ENCODE measurements at places on chromosomes 1 and 21.

GRCh38 chr21:28632755-28633408 lies 359.8 kb downstream of the LTN1 start:
- DNase-seq, result peak; percentile 34

DNA sequence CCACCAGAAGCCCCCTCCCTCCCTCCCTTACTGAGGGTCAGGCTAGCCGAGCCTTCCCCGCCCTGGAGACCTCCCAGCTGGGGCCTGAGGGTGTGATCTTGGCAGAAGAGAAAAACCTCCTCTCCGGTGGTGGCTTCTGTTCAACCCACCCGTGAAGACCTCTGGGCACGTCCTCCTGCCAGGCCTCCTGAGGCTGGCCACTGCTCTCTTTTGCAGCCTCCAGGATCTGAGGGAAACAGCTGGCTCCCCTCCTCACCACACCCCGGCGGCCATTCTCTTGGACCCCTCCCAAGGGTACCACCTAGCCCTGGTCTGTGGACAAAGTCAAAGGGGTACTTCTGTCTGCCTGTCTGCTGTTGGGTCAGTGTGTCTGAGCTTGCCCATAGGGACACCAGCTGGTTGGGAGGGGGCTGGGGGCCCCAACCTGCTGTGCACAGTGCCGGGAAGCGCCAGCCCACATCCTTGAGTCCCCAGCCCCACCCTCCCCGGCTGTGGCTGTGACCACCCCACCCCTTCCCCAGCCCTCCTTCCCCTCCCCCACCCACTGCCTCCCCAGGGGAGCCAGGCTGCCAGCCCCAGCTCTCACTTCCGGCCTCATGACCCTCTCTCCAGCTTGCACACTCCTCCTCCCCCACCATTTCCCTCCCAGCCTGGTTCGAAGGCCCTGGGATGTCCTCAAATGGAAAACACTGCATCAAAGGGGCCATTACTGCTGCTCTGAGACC lies 48.1 kb downstream of the AHDC1 start:
- no peak for DNase-seq

GRCh38 chr1:1917995-1918900 lies 831 bp downstream of the TMEM52 start:
- DNase-seq, result no peak

DNA sequence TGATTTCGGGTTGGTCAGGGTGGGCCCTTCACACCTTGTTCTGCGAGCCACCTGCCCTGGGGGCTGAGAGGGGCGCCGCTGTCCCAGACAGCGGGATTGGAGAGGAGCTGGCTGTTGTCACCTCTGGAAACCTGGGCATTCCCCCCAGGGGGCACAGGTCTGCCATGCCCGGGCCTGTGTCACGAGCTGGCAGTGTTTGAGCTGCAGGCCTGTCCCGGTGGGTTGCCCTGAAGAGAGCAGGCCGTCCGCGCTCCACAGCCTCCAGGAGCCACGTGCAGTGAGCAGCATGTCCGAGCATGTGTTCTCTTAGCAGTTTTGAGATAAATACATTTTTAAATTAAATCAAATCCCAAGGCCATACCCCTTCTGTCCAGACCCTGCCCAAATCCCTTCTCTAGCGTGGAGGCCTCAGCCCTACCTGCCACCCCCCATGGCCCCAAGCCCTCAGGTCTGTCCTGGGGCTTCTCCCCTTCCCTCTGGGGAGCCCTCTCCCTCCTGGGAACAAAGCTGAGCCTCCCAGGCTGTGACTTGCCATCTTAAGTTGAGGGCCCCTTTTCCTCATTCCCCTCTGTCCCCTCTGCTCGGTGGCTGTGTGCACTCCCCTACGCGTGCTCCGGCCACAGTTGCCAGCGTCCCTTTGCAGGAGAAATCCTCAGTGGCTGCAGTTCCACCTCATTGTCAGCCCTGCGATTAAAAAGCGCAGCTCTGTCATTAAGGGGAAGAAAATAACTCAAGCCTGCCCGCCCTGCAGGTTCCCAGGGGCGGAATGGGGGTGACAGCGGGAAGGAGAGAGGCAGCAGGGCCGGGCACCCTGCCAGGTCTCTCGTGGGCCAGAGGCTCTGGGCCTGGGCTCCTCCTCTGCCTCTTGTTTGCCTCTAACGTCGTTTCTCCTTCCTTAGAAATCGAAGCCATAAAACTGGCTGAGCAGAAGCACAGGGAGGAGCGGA lies 26.6 kb downstream of the SLX9 start:
- DNase-seq, result no peak

DNA sequence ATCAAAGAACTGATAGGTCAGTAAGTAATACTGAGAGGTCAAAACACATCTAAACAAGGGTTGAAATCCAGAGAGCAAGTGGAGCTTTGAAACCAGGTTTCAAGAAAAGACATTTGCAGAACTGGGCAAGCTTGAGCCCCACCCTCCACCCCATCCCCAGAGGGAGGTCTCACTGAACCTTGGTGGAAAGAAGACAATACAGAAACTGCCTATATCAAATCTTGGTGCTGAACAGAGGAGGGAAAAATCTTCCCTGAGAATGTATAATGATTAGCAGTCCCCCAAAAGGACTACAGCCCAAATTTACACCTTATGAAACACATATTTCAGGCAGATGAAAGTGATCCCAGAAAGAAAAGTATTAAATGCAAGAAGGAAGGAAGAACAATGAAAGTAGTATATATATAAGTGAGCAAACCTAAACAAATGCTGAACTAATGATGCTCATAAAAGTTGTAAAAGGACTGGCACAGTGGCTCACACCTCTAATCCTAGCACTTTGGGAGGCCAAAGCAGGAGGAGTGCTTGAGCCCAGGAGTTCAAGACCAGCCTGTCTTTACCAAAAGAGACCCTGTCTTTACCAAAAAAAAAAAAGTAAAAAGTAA lies 12.4 kb downstream of the ZBTB17 start:
- no peak for DNase-seq

- DNase-seq, result no peak
These were observed 234.0 kb downstream of the NPHP4 start for GRCh38 chr1:5758000-5758858.

DNA sequence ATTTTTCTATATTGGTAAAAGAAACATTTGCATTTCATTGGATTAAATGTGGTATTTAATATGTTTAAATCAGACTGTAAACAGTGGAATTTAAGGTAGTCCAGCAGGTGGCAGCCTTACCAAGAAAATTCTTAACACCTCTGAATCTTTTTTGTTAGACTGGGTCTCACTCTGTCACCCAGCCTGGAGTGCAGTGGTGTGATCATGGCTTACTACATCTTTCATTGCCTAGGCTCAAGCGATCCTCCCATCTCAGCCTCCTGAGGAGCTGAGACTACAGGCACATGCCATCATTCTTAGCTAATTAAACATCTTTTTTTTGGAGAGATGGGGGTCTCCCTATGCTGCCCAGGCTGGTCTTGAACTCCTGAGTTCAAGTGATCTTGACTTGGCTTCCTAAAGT lies 98.8 kb downstream of the RABGAP1L start:
- DNase-seq, result no peak

DNA sequence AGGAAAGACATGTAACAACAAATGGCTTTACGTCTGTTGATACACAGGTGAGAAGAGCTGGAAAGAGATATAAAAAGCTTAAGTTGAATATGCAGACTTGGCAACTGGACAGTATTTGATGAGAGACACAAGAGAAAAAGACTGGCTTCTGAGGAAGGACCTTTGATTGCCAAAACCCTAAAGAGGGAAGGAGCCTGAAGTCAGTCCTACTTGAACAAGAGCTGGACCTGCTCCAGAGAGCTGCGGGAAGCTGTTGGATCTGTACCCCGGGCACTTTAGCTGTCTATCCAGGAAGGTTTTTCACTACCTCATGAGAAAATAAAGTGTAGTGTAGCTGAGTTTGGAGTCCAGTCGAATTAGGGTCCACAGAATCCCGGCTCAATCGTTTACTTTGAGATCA lies 25.3 kb upstream of the LRRC8B start:
- no peak for DNase-seq

- no peak for DNase-seq
These were observed 143.7 kb downstream of the DNM3 start for GRCh38 chr1:171984850-171985485.

GRCh38 chr1:38758820-38759219 lies 100.8 kb downstream of the RRAGC start:
- no peak for DNase-seq

- no peak for DNase-seq
These were observed 52.4 kb downstream of the CHD5 start for GRCh38 chr1:6127587-6128163.

GRCh38 chr1:220084460-220084859 lies 5.1 kb downstream of the BPNT1 start:
- no peak for DNase-seq
